ENCODE measurements at places on chromosomes 7 and 10. TPM values are rescaled to one million over a fixed set of nuclear protein-coding genes. Genes with fewer than 3 reads are reported as not detected.

The GHRHR gene
- 1.4 TPM for total RNA-seq

The UTF1 gene
- not detected for total RNA-seq

The INSYN2A gene
- not detected for total RNA-seq

The PRKCQ gene
- 0.45 TPM for total RNA-seq

The OR6V1 gene
- total RNA-seq, result not detected

GRCh38 chr7:21898265-21898930 is 47.3 kb downstream of the CDCA7L start:
- no peaks in the 10 kb centered on the region for H3K27me3 ChIP-seq
- H3K4me3 ChIP-seq, result no peak overlapping the region
- no peak overlapping the region for H3K27ac ChIP-seq
- no peaks in the 10 kb centered on the region for H3K4me1 ChIP-seq
- no peak for DNase-seq

GRCh38 chr10:126521399-126521798 is 133.1 kb upstream of the ADAM12 start:
- no peaks in the 10 kb centered on the region for H3K27me3 ChIP-seq
- H3K4me1 ChIP-seq, result no peaks in the 10 kb centered on the region
- no peaks in the 10 kb centered on the region for H3K36me3 ChIP-seq
- H3K27ac ChIP-seq, result no peak overlapping the region
- H3K4me3 ChIP-seq, result no peak overlapping the region

DNA sequence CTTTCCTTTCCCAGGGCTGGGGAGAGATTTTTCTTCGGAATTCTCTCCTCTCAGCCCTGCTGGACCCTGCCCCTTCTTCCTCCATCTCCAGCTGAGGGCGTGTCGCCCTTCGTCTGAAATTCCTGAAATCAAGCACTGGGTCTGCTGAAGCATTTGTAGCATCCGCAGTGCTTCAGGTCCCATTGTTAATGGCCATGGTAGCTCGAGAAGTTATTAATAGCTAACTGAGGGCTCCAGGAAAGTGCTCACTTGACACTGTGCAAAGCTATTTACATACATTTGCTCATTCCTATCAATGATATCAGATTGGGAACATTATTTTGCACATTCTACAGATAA is 515 bp downstream of the FAM149B1 start:
- no peaks in the 10 kb centered on the region for H3K4me1 ChIP-seq
- no peak for DNase-seq
- H3K27ac ChIP-seq, result peak overlapping the region; percentile 77
- no peaks in the 10 kb centered on the region for H3K36me3 ChIP-seq
- H3K4me3 ChIP-seq, result peak overlapping the region; percentile 79
- H3K27me3 ChIP-seq, result no peaks in the 10 kb centered on the region

DNA sequence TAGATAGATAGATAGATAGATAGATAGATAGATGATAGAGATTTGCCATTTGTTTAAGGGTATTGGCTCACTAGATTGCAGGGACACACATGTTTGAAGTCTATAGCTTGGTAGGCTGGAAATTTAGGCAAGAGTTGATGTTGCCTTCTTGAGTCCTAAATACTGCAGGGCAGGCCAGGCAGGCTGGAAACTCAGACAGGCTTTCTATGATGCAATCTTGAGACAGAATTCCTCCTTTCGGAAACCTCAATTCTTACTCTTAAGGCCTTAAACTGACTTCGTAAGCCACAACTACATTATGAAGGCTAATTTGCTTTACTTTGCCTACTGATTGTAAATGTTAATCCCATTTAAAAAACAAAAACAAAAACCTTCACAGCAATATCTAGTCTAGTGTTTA is 322.9 kb upstream of the AKR1E2 start:
- DNase-seq, result no peak
- H3K27ac ChIP-seq, result no peak overlapping the region
- H3K36me3 ChIP-seq, result no peaks in the 10 kb centered on the region
- H3K4me3 ChIP-seq, result no peak overlapping the region

GRCh38 chr10:103885617-103886016 is 30.2 kb upstream of the SH3PXD2A start:
- no peaks in the 10 kb centered on the region for H3K36me3 ChIP-seq
- no peaks in the 10 kb centered on the region for H3K27me3 ChIP-seq
- H3K4me1 ChIP-seq, result peaks cover 3% of the 10 kb centered on the region
- H3K4me3 ChIP-seq, result no peak overlapping the region
- no peak for DNase-seq

- H3K4me1 ChIP-seq, result no peaks in the 10 kb centered on the region
- H3K27ac ChIP-seq, result no peak overlapping the region
- no peaks in the 10 kb centered on the region for H3K27me3 ChIP-seq
- H3K36me3 ChIP-seq, result no peaks in the 10 kb centered on the region
Observed at GRCh38 chr7:112986256-112987031, 100.2 kb downstream of the GPR85 start.

DNA sequence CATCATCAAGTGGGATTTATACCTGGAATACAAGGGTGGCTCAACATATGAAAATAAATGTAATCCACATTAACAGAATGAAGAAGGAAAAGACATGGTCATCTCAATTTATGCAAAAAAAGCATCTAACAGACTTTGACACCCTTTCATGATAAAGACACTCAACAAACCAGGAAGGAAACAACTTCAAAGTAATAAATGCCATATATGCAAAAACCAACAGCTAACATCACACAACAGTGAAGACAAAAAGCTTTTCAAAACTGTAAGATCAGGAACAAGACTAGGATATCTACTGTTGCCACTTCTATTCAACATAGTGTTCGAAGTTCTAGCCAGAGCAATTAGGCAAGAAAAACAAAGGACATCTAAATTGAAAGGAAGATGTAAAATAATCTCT is 22.9 kb downstream of the TNPO3 start:
- H3K27me3 ChIP-seq, result no peaks in the 10 kb centered on the region
- no peak overlapping the region for H3K4me3 ChIP-seq
- H3K27ac ChIP-seq, result no peak overlapping the region
- no peak for DNase-seq
- no peaks in the 10 kb centered on the region for H3K36me3 ChIP-seq

DNA sequence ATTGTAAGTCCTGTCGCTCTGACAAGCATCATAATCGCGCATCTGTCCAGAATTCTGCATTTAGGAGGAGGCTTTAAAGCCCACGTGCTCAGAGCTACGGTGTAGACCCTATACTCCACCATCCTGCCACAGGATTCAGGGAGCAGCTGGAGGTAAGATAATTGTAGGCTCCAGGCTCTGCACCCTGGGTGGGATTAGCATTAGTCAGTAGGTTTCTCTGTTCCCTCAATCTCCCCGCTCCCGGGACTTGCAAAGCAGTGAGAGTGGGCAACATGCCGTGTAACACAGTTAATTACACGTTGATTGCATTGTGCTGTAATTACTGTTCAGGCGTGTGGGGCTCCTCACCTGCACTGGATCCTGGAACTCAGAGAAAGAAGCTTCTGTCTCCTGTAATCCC is 89.3 kb upstream of the CUX1 start:
- no peak overlapping the region for H3K4me3 ChIP-seq
- no peak overlapping the region for H3K27ac ChIP-seq
- H3K36me3 ChIP-seq, result no peaks in the 10 kb centered on the region
- H3K4me1 ChIP-seq, result no peaks in the 10 kb centered on the region
- no peak for DNase-seq

GRCh38 chr7:155660059-155660757 is 15.7 kb downstream of the RBM33 start:
- H3K27me3 ChIP-seq, result no peaks in the 10 kb centered on the region
- no peak for DNase-seq
- no peak overlapping the region for H3K27ac ChIP-seq
- H3K36me3 ChIP-seq, result no peaks in the 10 kb centered on the region
- H3K4me1 ChIP-seq, result no peaks in the 10 kb centered on the region

DNA sequence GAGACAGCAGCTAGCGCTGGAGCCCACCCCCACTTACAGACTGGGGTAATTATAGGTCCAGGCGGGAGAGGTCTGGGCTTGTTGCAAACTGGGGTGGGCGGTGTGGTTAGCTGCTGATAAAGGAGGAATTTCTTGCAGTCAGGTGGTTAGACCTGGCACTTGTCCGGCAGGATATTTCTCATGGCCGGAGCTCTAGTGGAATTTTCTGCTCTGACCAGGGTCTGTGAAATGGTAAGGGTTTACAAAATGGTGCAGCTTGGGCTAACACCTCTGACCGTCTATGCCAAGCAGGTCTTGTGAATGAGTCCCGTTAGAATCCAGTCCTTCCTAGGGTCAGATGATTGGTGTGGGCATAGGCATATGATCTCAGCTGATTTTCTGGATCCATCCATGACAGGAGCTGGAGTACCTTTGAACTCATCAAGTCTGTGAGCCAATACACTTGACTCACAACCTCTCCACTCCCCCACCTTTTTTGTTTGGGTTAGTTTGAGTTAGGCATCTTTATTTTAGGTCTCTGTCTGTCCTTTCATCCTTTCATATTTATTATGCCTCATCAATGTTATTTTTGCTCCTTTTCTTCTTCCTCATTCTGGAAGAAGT is 213.4 kb downstream of the SUGCT start:
- DNase-seq, result no peak
- no peak overlapping the region for H3K27ac ChIP-seq
- H3K4me1 ChIP-seq, result no peaks in the 10 kb centered on the region

GRCh38 chr7:49638166-49638565 is 135.3 kb upstream of the VWC2 start:
- no peaks in the 10 kb centered on the region for H3K27me3 ChIP-seq
- no peaks in the 10 kb centered on the region for H3K36me3 ChIP-seq
- H3K4me1 ChIP-seq, result no peaks in the 10 kb centered on the region
- no peak for DNase-seq
- no peak overlapping the region for H3K4me3 ChIP-seq

DNA sequence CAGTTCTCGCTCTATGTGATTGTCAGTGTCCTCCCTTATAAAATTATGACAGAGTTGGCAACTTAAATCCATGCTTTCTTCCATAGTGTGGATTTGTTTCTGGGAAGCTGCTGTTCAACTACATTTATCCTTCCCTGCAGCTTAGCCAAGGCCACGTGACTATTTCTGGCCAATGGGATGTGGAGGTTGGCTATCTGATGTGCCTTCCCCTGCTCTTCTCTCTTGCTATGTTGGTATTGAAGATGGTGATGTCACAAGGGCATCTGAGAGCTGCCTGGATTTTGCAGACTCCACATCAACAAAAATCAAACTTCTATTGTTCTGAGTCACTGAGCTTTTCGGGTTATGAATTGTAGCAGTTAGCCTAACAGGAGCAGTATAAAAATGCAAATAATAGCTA is 164.9 kb upstream of the RHOBTB1 start:
- H3K4me3 ChIP-seq, result no peak overlapping the region
- H3K4me1 ChIP-seq, result no peaks in the 10 kb centered on the region
- no peaks in the 10 kb centered on the region for H3K36me3 ChIP-seq
- DNase-seq, result no peak
- peaks cover 1% of the 10 kb centered on the region for H3K27me3 ChIP-seq
- H3K27ac ChIP-seq, result no peak overlapping the region

- no peaks in the 10 kb centered on the region for H3K4me1 ChIP-seq
- H3K36me3 ChIP-seq, result peaks cover 9% of the 10 kb centered on the region
- no peaks in the 10 kb centered on the region for H3K27me3 ChIP-seq
- H3K27ac ChIP-seq, result no peak overlapping the region
- no peak overlapping the region for H3K4me3 ChIP-seq
- DNase-seq, result no peak
Observed at GRCh38 chr10:127374074-127374680, 174.9 kb upstream of the NPS start.

- peak; percentile 52 for DNase-seq
- H3K27ac ChIP-seq, result peak overlapping the region; percentile 28
- H3K4me1 ChIP-seq, result no peaks in the 10 kb centered on the region
- H3K27me3 ChIP-seq, result no peaks in the 10 kb centered on the region
Observed at GRCh38 chr10:63554657-63555056, 33.5 kb downstream of the REEP3 start.

- H3K27ac ChIP-seq, result no peak overlapping the region
- H3K4me3 ChIP-seq, result no peak overlapping the region
- no peaks in the 10 kb centered on the region for H3K27me3 ChIP-seq
- DNase-seq, result no peak
Observed at GRCh38 chr7:19663816-19664462, 44.9 kb downstream of the POLR1F start.

DNA sequence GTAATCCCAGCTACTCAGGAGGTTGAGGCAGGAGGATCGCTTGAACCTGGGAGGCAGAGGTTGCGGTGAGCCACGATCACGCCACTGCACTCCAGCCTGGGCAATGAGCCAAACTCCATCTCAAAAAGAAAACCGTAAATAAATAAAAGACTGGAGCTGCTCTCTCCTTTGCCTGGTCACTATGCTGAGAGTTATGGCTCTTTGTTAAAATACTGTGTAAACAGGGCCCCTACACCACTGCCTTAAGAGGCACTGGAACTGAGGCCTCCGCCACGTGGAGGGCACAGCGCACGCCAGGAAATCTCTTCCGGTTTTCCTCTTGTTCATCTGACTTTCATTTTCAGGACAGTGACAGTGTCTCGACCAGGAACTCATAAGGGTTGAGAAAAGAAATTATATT is 123.3 kb downstream of the PAXIP1 start:
- H3K36me3 ChIP-seq, result no peaks in the 10 kb centered on the region
- no peak for DNase-seq
- no peak overlapping the region for H3K4me3 ChIP-seq

DNA sequence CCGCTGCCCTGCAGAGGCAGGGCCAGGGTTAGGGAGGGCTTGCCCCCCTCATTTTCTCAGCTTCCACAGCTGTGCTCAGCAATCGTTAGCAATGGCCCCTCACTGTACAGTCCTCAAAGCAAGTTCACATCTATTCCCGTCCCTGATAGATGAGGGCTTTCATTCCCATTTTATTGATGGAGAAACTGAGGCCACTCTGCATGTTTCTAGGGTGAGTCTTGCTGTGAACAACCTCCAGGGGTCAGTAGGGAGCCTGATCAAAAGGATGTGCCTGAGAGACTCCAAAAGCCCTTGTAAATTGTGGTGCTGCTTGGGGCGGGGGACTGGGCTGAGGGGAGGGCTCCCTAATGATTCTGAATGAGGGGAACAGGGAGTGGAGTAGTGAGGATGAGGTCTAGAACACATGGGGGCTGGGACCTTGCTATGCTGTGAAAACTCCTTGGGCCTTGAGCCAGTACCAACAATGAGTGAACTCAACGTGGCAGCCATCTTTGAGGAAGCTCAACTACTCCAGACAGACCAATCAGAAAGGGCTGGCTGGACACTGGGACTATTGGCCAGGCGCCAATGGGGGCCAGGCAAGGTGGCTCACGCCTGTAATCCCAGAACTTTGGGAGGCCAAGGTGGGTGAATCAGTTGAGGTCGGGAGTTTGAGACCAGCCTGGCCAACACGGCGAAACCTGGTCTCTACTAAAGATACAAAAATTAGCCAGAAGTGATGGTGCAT is 6.7 kb upstream of the GRIFIN start:
- no peak overlapping the region for H3K4me3 ChIP-seq
- no peak overlapping the region for H3K27ac ChIP-seq
- no peaks in the 10 kb centered on the region for H3K36me3 ChIP-seq
- no peak for DNase-seq
- no peaks in the 10 kb centered on the region for H3K4me1 ChIP-seq
- no peaks in the 10 kb centered on the region for H3K27me3 ChIP-seq

Data from aorta (tissue), 5 donors.